ENCODE measurements at places on chromosomes 3 and 15.
A peak's percentile ranks its signal among the peaks of the same experiment; 100 is the strongest.

DNA sequence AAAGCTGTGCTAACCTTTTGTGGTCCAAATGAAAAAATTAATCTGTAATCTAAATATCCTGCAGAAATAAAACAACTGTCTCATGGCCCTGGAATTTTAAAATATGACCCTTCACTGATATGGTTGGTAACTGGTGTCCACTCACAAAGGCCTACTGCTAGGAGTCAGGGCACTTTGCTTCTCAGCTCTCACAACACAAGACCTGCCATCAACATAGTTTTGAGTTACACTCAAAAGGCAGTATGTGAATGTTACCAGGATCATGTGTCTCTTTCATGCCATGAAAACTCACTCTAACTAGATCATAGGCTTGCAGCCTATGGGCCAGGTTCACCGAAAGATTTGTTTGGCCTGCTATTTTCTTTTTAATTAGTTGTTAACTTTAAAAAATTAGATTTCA lies 10.0 kb upstream of the MLF1 start:
- no peak for DNase-seq

GRCh38 chr3:50268703-50269451 lies at the start of gene SEMA3B:
SEMA3B (plus strand) TSS chr3:50269147; CDS start chr3:50269241, 94 bp downstream.
- DNase-seq: peak; percentile 97

- DNase-seq: no peak
Measured at GRCh38 chr15:74159773-74160172, 13.7 kb upstream of the ISLR start.

- no peak for DNase-seq
Measured at GRCh38 chr3:61688307-61688984, 127.1 kb downstream of the PTPRG start.

DNA sequence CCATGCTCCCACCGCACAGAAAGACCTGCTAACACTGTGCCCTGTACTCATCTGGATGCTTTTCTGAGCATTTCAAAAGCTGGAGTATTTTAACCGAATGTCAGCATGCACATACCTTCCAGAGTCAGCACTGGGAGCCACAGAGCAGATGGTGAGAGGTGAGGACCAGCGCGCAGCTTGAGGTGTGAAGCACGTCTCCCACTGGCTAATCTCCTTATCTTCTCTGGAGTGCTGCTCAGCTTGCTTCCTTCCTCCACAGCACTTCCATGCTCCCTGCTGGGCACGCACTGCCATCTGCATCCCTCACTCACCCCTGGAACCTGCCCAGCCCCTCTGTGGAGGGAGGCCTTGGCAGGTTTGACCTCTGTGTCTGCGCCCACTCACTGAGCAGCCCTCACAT lies at the start of gene GNB5:
Gene GNB5, minus strand, starts transcription at position 186 of the 400 bp plus-strand sequence. CDS start 6,716 bp downstream, outside the sequence.
- DNase-seq: no peak
